ENCODE measurements at places on chromosomes 2 and 18.

- peak; percentile 59 for DNase-seq
These were observed 3.7 kb upstream of the BCL2L11 start for GRCh38 chr2:111116843-111117597.

DNA sequence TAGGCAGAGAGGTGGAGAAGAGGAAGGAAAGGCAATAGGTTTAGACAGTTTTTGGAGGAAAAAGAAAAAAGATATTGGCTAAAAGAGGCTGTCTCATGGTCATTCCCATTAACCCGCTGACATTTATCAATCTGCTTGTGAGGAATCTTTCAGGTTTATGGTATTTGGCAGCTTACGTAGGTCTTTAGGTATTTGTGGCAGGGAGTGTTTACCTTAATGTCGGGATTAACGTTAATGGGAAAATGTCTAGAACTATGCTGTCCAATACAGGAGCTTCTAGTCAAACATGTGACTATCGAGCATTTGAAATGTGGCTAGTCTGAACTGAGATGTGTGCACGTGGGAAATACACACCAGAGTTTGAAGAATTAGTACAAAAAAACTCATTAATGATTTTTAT lies 144.2 kb downstream of the BABAM2 start:
- no peak for DNase-seq

GRCh38 chr2:133568172-133568571 lies at the start of gene NCKAP5:
Gene NCKAP5, minus strand, starts transcription at chr2:133568463. Its CDS starts 50,937 bp downstream, at chr2:133517526.
- no peak for DNase-seq

GRCh38 chr2:86518481-86518880 lies 44.8 kb downstream of the CHMP3 start:
- peak; percentile 3 for DNase-seq

GRCh38 chr2:62147610-62148301 lies 48.2 kb upstream of the B3GNT2 start:
- DNase-seq, result no peak

GRCh38 chr2:188978291-188979081 lies 4.3 kb downstream of the COL3A1 start:
- DNase-seq, result no peak

DNA sequence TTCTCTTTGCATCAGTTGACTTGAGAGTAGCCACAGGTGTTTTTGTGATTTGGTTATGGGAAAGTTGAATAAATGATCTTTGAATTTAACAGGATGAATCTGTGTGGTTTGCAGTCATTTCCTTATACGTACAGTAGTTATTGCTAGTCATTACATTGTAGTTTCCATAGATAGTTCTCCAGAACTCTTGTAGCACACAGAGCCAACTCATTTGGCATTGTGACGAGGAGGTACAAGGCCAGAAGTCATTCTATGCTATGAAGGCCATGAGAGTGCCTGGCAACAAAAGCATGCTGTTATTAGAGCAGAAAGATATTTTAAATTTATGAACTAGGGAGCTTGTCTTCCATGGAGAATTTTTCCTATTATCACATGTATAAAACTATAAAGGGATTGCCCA lies 973.0 kb upstream of the CHAC2 start:
- DNase-seq, result no peak

DNA sequence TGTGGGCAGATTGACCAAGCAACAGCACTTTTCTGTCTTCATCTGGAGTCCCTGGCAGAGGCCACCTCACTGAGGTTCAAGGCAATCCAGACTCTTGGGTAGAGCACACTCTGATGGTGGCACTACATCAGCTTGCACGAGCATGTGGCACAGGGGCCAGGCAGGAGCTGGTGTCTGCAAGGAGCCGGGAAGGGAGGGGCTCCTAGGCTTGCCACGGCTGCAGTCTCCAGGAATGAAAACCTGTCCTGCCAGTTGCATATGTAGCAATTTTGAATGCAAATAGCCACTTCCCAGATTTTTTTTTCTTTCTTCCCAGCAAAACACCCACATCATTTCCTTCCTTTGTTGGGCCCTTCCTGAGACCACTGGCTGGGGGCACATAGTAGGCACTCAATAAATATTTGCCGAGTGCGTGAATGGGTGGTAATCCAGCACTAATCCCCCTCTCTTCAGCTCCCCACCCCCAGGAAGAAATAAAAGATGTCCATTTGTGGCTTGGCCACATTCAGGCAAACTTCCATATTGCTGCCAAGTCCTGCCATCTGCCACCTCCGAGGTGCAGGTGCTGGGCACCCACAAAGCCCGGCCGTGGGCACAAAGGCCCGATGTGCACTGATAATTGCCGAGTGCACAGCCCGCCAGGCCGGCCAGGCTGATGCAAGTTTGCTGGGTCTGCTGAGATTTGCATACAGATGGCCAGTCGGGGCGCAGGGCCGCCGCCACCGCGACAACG lies 72.4 kb downstream of the MYCN start:
- no peak for DNase-seq

GRCh38 chr18:28984731-28985130 lies 807.8 kb upstream of the CDH2 start:
- no peak for DNase-seq

GRCh38 chr2:201448701-201449100 lies 2.6 kb downstream of the TRAK2 start:
- DNase-seq, result peak; percentile 30

- DNase-seq, result no peak
These were observed 4.1 kb downstream of the MTCL1 start for GRCh38 chr18:8709248-8710059.

DNA sequence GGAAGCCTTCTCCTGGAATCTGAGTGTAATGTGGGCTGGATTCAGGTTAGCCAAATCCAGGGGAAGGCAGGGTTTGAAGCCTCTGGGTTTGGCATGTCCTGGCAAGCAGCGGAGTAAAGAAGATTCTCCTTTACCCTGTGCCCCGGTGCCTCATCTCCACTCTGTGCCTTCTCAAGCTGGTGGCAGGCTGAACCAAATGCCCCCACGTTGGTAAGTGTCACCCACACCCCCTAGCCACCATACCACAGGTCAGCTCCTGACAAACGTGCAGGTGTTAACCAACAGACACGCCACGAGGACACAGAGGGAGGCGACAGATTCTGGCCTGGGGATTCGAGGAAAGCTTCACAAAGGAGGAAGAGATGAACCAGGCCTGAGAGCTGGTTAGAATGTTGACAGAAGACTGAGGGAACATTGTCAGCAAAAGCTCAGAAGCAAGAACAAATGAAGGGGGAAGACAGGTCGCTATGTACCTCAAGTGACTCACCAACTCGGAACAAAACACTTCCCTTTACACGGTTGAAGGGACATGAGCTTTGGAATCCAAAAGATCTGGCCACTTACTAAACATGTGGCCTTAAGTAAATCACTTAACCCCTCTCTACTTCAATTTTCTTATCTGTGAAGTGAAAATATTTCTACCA lies 85.2 kb upstream of the LCLAT1 start:
- DNase-seq, result no peak

GRCh38 chr18:980586-980985 lies 75.9 kb downstream of the ADCYAP1 start:
- DNase-seq, result no peak

DNA sequence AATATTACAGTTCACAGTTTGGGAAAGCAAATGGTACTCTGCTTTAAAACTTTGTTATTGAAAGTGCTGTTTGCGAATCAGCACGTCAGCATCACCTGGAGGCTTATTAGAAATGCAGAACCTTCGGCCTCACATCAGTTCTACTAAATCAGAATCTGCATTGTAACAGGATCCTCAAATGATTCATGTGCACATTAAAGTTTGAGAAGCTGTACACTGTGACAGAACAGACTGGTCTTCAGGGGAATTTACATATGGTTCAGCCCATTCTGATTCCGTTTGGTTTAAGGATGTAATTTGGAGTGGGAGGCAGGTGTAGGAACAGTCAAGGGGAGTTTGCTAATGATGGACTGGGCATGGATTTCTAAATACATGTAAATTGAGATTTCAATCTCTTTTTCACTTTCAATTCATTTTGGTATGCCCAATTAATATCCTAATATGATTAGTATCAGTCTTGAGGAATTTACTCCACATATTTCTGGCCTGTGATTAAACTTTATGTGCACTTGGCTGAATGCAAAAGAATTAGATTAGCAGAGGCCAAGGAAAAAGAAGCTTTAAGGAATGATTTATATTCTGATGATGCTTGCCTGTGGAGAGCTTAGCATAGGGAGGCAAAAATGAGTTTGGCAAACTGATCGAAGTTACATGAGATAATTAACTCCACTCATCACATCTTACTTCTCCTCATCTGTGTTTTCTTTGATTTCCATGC lies 248.8 kb downstream of the XIRP2 start:
- DNase-seq, result no peak

DNA sequence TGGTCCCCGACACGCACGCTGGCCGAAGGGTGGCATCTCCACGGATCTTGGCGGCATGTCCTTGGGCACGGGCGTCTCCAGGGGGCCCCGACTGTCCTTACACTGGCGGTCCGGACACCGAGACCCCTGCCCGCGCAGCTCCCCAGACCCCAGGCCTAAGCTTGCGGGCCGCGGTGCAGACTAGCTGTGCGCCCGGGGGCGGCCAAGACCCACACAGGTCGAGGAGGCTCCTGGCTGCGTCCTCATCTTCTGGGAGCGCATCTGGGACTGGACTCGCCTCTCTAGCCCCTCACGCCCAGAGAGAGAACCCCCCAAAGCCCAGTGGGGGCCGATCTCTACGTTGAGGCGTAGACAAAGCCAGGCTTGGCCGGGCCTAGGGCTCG lies 475 bp upstream of the TWIST2 start:
- no peak for DNase-seq

DNA sequence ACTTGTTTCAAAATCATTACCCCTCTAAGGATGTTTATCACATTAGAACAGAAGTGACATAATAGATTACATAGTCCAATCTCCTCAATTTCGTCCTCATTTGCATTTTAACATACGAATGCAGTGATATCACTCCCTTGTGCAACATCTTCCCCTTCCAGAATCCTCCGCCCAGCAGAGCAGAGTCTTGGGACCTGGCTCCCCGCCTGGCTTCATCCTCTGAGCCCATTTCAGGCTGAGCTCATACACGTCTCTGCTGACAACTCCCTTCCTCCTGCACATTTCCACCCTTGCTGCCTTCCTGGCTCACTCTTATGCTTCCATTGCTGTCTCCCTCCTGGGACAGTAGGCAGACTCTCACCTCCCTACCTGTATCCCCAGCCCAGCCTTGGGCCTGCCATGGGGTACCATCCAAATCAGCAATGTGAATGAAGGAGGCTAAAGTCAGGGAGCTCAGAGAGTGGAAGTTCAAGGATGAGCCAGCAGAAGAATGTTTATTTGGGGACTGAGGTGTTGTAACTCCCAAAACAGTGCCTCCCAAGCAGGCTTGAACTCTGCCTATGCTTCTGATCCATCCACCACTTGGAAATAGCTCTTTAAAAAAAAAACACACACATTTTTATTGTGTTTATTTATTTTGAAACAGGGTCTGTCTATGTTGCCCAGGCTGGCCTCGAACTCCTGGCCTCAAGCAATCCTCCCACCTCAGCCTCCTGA lies 165.2 kb downstream of the TMEM200C start:
- DNase-seq, result no peak

DNA sequence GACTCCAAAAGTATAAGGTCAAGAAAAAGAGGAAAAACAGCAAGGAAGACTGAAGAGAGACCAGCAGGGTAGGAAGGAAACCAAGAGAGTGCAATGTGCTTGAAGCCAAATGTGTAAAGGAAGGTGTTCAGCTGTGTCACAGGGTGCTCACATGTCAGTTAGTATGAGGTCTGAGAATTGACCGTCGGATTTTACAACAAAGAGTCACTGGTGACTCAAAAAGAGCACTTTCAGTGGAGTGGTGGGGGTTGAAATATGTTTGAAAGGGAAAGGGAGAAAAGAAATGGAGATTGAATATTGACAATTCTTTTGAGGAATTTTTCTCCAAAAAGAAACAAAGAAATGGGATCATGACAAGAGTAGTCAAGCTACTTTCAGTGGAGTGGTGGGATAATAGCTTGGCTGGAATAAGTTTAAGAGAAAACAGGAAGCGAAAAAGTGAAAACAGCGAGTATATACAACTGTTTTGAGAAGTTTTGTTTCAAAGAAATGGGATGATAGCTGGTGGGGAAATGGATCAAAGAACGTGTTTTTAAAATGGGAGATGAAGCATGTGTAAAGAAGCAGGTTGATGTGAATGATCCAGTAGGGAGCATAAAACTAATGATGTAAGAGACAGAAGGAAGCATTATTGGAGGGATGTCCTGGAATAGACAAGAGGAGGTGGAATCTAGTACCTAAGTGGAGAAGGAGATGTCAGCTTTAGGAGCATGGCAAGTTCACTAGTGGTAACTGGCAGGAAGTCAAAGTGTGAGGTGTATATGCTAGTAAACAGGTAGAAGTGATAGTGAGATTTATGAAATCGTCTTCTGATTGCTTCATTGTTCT lies 3.6 kb upstream of the TSPYL6 start:
- no peak for DNase-seq

- DNase-seq, result no peak
These were observed 150.7 kb downstream of the GBX2 start for GRCh38 chr2:236017446-236017845.

DNA sequence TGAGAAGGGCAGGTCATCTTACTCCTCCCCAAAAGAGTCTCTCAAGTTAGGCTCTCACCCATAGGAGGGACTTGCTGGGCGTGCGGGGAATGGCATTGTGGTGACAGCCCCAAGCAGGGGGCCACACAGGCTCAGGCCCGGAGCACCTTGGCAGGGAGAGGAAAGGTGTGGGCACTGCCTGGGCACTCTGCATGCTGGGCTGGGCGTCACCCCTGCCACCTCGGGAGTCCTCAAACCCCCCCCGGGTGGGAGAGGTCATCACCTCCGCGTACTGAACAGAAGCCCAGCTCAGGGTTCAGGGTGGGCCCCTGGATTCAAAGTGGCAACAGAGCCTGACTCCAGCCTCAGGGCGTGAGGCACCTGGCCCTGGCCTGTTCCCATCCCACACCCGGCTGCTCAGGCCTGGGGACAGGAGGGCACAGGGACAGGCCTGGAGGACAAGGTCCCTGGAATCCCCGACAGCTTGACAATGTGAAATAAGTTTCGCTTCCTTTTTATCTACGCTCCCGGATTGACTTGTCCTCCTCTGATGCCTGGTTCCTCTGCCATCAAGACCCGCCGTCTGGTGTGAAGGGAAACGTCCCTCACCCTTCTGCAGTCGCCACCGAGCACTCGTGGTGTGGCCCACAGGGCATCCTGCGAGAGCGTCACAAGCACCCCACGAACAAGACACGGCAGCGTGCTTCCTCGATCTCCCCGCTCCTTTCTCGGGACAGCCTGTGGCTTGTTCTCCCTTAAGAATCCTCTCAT lies 97.8 kb downstream of the HDAC4 start:
- DNase-seq, result no peak

GRCh38 chr2:233351423-233351822 lies 2.9 kb upstream of the DGKD start:
- DNase-seq, result no peak

DNA sequence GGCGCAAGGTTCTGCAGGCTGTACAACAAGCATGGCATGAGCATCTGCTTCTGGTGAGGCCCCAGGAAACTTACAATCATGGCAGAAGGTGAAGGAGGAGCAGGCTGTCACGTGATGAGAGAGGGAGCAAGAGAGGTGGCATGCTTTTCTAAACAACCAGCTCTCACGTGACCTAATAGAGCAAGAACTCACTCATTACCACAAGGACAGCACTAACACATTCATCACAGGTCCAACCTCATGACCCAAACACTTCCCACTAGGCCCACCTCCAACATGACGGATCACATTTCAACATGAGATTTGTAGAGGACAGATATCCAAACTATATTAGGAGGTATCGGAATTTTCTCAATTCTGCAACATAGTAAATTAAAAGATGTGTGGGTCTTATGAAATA lies 108.8 kb upstream of the DLX2 start:
- no peak for DNase-seq
